ENCODE measurements at places on chromosomes 5 and 9. TPM values are rescaled to one million over a fixed set of nuclear protein-coding genes. Genes with fewer than 3 reads are reported as not detected.

The PCDHGC5 gene
- 6.9 TPM for total RNA-seq

The RMRP gene
- total RNA-seq: 5,543 TPM

DNA sequence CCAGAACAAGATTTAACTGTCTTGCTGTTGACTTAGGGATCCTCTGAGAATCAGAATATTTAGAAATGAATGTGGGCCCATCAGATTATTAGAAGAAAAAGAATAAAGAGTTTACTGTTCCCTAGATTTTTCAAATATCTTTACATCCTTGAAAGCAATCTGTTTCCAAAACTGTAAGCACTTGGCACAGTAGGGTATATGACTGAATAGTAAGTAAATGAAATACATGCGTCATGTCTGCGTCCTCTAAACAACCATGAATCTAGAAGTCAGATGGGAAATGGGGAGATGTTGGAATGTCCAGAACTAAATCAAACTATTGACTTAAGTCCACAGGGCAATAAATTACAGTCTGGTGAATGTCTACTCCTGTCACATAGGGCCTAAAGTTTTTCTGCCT is 26.1 kb downstream of the TTC23L start:
- no peak overlapping the region for H3K4me3 ChIP-seq
- H3K4me1 ChIP-seq: peaks cover 11% of the 10 kb centered on the region
- no peaks in the 10 kb centered on the region for H3K36me3 ChIP-seq
- no peak for DNase-seq

GRCh38 chr5:3187771-3188425 is 407.7 kb upstream of the IRX1 start:
- no peak overlapping the region for H3K4me3 ChIP-seq
- DNase-seq: no peak
- no peak overlapping the region for H3K27ac ChIP-seq
- no peaks in the 10 kb centered on the region for H3K27me3 ChIP-seq
- H3K4me1 ChIP-seq: no peaks in the 10 kb centered on the region

DNA sequence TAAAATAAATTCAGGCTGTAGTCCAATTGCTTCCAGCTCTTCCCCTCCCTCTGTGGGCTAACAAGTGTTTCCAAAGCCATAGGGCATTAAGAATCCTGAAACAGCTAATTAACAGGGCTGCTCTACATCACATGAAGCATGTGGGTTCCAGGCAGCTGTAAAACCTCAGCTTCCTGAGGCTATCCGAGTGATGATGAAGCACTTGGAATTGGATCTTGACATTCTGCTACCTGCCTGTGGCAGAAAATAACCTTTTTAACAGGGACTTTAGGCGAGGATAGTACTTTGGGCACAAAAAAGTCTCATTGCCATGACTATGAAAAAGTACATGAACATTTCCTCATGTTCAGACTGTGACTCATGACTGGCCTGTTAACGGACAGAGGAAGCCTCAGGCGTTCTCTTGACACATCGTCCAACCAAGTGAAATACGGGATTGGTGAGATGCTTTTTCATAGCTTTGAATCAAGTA is 107.2 kb downstream of the PDE4D start:
- no peaks in the 10 kb centered on the region for H3K4me1 ChIP-seq
- H3K4me3 ChIP-seq: no peak overlapping the region
- H3K27ac ChIP-seq: no peak overlapping the region
- no peaks in the 10 kb centered on the region for H3K36me3 ChIP-seq

- no peak for DNase-seq
- no peak overlapping the region for H3K27ac ChIP-seq
- H3K27me3 ChIP-seq: no peaks in the 10 kb centered on the region
- H3K4me1 ChIP-seq: no peaks in the 10 kb centered on the region
- no peaks in the 10 kb centered on the region for H3K36me3 ChIP-seq
These were observed 797.9 kb downstream of the TLE4 start for GRCh38 chr9:80369641-80370040.

- no peaks in the 10 kb centered on the region for H3K4me1 ChIP-seq
- DNase-seq: no peak
- peak overlapping the region; percentile 52 for H3K27ac ChIP-seq
- no peaks in the 10 kb centered on the region for H3K36me3 ChIP-seq
- peak overlapping the region; percentile 47 for H3K4me3 ChIP-seq
These were observed 13.9 kb upstream of the FNIP1 start for GRCh38 chr5:131810510-131811249.

All from thoracic aorta (tissue), 2 donors.